ENCODE measurements at places on chromosomes 12 and 14. TPM values are rescaled to one million over a fixed set of nuclear protein-coding genes. Genes with fewer than 3 reads are reported as not detected.

The NGB gene
- total RNA-seq, result not detected

- H3K4me3 ChIP-seq, result no peak overlapping the region
- no peaks in the 10 kb centered on the region for H3K27me3 ChIP-seq
- no peak for DNase-seq
- peaks cover 31% of the 10 kb centered on the region for H3K36me3 ChIP-seq
Observed at GRCh38 chr14:64053694-64054669, 201.2 kb downstream of the SYNE2 start.

The PAPLN gene
- 2.7 TPM for total RNA-seq

GRCh38 chr12:43733687-43734086 lies 24.9 kb downstream of the PUS7L start:
- no peak overlapping the region for H3K27ac ChIP-seq
- H3K4me3 ChIP-seq, result no peak overlapping the region
- H3K36me3 ChIP-seq, result no peaks in the 10 kb centered on the region
- no peaks in the 10 kb centered on the region for H3K4me1 ChIP-seq
- H3K27me3 ChIP-seq, result no peaks in the 10 kb centered on the region

DNA sequence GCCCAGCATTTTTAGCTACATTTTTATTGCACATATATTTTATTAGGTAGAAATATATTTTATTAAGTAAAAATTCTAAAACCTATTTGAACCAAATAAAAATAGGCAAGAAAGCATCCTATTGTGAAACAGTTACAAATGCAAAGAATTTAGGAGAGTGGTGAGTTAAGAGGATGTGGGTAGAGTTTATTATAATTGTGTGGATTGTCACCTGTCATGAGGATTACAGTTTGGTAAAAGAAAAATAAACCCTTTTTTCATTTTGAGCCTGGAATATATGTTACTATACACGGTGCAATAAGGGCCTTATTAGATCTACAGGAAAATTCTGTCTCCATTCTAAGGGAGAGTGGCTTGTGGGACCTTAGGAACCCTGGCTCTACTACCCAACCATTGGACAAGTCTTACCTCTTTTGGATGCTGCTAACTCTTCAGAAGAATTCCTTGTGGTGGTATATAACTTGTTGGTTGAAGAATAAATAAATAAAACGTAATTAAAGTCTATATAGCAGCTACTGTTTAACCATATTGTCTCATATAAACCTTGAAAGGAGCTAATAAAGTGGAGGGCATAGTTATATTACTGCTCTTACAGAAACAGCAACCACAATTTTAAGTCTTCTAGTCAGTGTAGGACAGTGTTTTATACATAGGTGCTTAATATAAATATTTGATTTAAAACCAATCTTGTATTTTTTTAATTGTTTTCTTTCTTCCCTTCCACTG lies 67.8 kb downstream of the FGD4 start:
- H3K4me1 ChIP-seq, result no peaks in the 10 kb centered on the region
- H3K27ac ChIP-seq, result no peak overlapping the region
- no peaks in the 10 kb centered on the region for H3K27me3 ChIP-seq
- no peak for DNase-seq
- H3K4me3 ChIP-seq, result no peak overlapping the region

GRCh38 chr12:66210840-66211239 lies 21.8 kb downstream of the IRAK3 start:
- H3K4me1 ChIP-seq, result peaks cover 5% of the 10 kb centered on the region
- no peak overlapping the region for H3K27ac ChIP-seq
- DNase-seq, result no peak

DNA sequence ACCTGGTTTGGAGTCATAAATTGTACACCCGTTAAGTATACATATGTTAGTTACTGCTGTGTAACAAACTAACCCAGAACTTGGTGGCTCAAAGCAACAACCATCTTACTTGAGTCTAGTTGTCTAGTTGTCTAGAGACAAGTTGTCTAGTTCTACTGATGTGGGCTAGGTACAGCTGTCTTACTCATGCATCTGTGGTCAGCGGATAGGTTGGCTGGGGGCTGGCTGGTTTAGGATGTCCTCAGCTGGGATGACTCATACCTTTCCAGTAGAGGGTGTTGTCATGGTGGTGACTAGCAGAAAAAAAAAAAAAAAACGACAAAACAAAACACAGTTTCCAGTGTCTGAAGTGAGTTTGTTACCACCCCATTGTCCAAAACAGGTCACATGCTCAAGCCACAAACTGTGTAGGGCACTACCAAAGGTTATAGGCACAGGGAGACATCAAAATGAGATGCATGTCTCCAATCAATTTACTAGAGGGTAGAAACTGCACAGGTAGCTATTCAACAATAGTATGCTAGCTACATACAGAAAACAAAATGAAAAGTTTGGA lies 680.3 kb downstream of the MED13L start:
- H3K36me3 ChIP-seq, result no peaks in the 10 kb centered on the region
- DNase-seq, result no peak
- H3K27me3 ChIP-seq, result peaks cover 9% of the 10 kb centered on the region

GRCh38 chr12:5390174-5390799 lies 41.6 kb upstream of the NTF3 start:
- H3K27me3 ChIP-seq, result no peaks in the 10 kb centered on the region
- H3K4me3 ChIP-seq, result no peak overlapping the region
- no peak overlapping the region for H3K27ac ChIP-seq
- no peaks in the 10 kb centered on the region for H3K4me1 ChIP-seq

DNA sequence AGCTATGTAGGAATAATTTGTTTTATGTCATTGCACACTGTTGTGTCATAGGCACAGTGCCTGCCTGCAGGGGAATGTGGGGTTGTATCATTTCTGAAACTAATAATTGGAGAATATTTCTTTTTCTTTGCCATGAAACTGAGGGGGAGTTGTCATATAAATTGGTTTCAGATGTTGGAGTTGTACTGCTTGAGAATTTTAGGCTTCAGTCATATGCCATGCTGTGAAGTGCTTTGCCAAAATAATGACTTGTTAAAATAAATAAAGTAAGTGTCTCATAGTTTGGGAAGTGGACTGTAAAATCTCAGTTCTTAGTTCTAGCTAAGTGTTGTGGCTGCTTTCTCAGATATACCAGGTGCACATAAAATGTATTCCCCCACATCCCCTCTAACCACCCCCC lies 116.8 kb downstream of the DAAM1 start:
- H3K27ac ChIP-seq, result no peak overlapping the region
- H3K36me3 ChIP-seq, result no peaks in the 10 kb centered on the region
- no peaks in the 10 kb centered on the region for H3K27me3 ChIP-seq

GRCh38 chr14:45678163-45678562 lies 425.2 kb upstream of the MIS18BP1 start:
- no peak overlapping the region for H3K27ac ChIP-seq
- peaks cover 9% of the 10 kb centered on the region for H3K4me1 ChIP-seq
- no peak for DNase-seq
- H3K4me3 ChIP-seq, result no peak overlapping the region
- H3K36me3 ChIP-seq, result no peaks in the 10 kb centered on the region
- no peaks in the 10 kb centered on the region for H3K27me3 ChIP-seq

DNA sequence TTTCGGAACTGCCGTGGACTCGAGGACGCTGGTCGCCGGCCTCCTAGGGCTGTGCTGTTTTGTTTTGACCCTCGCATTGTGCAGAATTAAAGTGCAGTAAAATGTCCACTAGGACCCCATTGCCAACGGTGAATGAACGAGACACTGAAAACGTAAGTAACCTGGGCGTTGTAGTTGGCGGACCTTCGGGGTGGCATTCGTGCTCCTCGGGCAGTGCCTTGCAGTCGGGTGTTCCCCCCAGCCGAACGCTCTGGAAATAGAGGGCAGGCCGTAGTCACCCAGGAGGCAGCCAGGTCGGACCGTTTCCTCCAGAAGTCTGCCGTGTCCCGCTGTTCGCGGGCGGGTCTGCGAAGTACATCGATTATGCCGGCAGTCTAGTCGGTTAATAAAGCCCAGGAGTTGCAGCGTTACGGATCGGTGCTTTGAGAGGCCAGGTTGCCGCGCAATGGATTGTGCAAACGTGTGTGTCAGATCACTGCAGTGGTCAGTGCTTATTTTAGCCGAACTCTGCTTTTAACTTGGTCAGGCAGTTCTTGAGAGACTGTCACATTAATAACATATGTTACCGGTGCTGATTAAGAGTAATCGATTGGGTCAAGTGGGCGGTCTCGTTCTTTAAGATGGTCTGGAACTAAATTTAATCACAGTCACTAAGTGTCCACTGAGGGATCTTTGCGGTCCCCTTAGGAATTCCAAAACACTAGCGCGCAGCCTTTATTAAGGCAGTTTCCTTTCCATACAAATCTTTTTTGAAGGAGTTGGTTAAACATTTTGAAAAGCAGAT lies 906 bp downstream of the MARK3 start:
- H3K27ac ChIP-seq, result peak overlapping the region; percentile 94
- H3K36me3 ChIP-seq, result no peaks in the 10 kb centered on the region
- DNase-seq, result peak; percentile 12

DNA sequence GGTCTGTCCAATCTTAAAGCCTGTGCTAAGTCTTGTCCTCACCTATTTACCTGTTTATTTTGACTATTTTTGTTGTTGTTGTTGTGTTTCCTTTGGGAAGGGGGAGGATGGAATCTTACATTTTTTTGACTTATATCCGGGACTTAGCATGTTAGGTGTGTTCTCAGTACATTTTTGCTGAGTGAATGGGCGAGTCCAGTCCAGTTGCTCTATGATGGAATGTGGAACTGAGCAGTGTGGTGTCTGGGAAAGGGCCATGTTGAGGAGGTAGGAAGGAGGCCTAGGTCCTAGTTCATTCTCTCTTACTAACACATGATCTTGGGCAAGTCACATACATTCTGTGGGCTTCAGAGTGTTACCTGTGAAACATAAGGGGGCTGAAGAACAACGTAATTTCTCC lies 80.9 kb upstream of the SLC38A2 start:
- H3K4me3 ChIP-seq, result no peak overlapping the region
- H3K36me3 ChIP-seq, result no peaks in the 10 kb centered on the region
- DNase-seq, result no peak
- peaks cover 10% of the 10 kb centered on the region for H3K4me1 ChIP-seq
- H3K27me3 ChIP-seq, result no peaks in the 10 kb centered on the region

The ATXN3 gene
- total RNA-seq, result 30.2 TPM

DNA sequence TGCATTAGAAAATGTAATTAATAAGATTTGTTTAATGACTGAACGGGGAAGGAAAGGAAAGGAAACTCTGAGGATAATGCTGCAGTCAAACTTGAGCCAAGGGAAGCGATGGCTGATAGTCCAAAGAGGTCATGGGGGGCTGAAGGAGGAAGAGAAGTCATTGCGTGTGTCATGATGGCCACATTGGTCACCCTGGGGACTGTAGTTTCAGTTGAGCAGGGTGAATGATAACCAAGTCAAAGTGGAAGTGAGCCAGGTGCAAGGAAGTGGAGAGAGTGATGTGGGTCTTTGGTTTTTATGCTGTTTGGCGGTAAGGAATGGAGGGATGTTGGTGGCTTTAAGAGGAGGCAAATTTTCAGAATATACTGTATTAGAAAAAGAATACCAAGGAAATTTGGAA lies 21.6 kb downstream of the C12orf75 start:
- H3K36me3 ChIP-seq, result peaks cover 15% of the 10 kb centered on the region
- H3K27me3 ChIP-seq, result no peaks in the 10 kb centered on the region
- no peak overlapping the region for H3K4me3 ChIP-seq
- no peak for DNase-seq
- peaks cover 54% of the 10 kb centered on the region for H3K4me1 ChIP-seq
- no peak overlapping the region for H3K27ac ChIP-seq

The SVOP gene
- 1.9 TPM for total RNA-seq

The C14orf132 gene
- total RNA-seq, result 42.1 TPM

The ORAI1 gene
- total RNA-seq, result 15.1 TPM

- H3K36me3 ChIP-seq, result no peaks in the 10 kb centered on the region
- peaks cover 17% of the 10 kb centered on the region for H3K4me1 ChIP-seq
- DNase-seq, result no peak
- H3K27me3 ChIP-seq, result peaks cover 73% of the 10 kb centered on the region
Observed at GRCh38 chr14:38203929-38204718, 3.6 kb upstream of the SSTR1 start.

DNA sequence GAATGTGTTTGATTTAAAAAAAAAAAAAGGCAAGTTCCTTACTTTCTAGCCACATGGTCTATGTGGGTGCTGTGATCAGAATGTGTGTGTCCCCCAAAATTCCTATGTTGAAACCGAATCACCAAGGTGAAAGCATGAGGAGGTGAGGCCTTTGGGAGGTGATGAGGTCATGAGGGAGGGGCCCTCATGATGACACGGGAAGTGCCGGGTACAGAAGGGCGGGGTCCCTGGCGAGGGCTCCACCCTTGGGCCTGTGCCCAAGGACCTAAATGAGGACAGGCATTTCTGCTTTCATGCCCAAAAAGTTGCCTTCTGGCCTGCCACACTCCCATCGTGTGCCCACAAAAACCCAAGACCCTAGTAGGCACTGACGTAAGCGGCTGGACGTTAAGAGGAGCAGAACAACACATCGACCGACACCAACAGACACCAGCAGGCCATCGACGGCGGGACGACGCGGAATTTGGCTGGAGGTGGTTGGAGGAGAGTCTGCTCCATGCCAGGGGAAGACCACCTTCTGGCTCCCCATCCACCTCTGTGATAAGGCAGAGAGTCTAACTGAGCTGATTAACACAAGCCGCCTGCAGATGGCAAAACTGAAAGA lies 211.8 kb downstream of the FOXN3 start:
- no peaks in the 10 kb centered on the region for H3K27me3 ChIP-seq
- H3K27ac ChIP-seq, result no peak overlapping the region
- peaks cover 5% of the 10 kb centered on the region for H3K36me3 ChIP-seq
- peaks cover 11% of the 10 kb centered on the region for H3K4me1 ChIP-seq

The CCDC175 gene
- 0.19 TPM for total RNA-seq

DNA sequence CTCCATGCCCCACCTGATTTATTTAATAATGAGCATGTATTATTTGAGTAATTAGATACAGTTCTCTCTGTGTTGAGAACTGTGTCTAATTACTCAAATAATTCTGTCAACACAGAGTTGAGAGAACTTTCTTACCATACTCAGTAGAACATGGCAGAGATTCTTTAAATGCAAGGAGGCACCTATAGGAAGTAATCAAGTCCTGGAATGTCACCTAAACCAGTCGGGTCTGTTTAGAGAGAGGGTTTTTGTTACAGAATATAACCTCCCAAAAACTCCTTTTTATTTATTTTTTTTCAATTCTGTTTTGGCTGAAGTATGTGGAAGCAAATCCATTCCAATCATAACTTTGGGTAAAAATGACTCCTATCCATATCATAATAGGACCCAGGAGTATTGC lies 37.5 kb upstream of the CIT start:
- H3K4me1 ChIP-seq, result no peaks in the 10 kb centered on the region
- no peak overlapping the region for H3K27ac ChIP-seq
- no peak for DNase-seq

The CLEC4A gene
- not detected for total RNA-seq

The COL2A1 gene
- 386 TPM for total RNA-seq

The DERA gene
- total RNA-seq, result 43.0 TPM

GRCh38 chr14:25756876-25757275 lies 706.9 kb upstream of the STXBP6 start:
- H3K36me3 ChIP-seq, result no peaks in the 10 kb centered on the region
- H3K4me1 ChIP-seq, result peaks cover 5% of the 10 kb centered on the region
- DNase-seq, result no peak
- H3K27ac ChIP-seq, result no peak overlapping the region
- H3K27me3 ChIP-seq, result no peaks in the 10 kb centered on the region
- H3K4me3 ChIP-seq, result no peak overlapping the region
